Mucosa of descending colon (tissue), 3 donors: ENCODE measurements at places on chromosomes 6 and 20.

- DNase-seq, result no peak
These were observed 195.1 kb upstream of the CITED2 start for GRCh38 chr6:139569566-139569965.

DNA sequence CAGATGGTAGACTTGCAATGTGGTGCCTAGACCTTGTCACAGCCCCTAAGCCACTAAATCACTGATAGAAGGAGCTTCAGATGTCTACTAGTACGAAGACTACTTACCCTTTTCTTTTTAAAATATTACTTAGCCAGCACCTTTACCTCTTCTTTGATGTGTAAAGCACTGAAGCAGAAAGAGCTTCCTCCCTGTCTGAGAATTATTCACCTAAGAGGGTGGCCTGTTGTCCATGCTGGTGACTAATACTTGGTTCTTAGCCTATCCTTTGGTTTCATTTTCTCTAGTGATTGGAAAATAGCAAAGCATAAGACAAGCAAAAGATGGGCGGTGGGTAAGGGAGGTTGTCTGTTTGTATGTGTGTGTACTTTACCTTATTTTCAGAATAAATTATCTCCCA, 794.6 kb downstream of the TFAP2A start:
- no peak for DNase-seq

GRCh38 chr20:15740046-15740775, 833.0 kb downstream of the KIF16B start:
- no peak for DNase-seq

DNA sequence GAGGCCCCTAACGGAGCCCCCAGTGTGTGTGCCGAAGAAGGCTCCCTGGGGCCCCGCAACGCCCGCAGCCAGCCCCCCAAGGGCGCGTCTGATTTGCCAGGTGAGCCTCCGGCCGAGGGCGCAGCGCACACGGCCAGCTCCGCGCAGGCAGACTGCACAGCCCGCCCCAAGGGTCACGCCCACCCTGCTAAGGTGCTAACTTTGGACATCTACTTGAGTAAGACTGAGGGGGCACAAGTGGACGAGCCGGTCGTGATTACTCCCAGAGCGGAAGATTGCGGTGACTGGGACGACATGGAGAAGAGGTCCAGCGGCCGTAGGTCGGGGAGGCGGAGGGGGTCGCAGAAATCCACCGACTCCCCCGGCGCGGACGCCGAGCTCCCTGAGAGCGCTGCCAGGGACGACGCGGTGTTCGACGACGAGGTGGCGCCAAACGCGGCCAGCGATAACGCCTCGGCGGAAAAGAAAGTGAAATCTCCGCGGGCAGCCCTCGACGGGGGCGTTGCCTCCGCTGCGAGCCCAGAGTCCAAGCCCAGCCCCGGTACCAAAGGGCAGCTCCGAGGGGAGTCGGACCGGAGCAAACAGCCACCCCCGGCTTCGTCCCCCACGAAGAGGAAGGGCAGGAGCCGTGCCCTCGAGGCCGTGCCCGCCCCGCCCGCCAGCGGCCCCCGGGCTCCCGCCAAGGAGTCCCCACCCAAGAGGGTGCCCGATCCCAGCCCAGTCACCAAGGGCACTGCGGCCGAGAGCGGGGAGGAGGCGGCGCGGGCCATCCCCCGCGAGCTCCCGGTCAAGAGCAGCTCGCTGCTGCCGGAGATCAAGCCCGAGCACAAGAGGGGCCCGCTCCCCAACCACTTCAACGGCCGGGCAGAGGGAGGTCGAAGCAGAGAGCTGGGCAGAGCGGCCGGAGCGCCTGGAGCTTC, 117.0 kb downstream of the RTN4IP1 start:
- peak; percentile 94 for DNase-seq

GRCh38 chr6:72720464-72720863, 98.6 kb downstream of the KCNQ5 start:
- no peak for DNase-seq

DNA sequence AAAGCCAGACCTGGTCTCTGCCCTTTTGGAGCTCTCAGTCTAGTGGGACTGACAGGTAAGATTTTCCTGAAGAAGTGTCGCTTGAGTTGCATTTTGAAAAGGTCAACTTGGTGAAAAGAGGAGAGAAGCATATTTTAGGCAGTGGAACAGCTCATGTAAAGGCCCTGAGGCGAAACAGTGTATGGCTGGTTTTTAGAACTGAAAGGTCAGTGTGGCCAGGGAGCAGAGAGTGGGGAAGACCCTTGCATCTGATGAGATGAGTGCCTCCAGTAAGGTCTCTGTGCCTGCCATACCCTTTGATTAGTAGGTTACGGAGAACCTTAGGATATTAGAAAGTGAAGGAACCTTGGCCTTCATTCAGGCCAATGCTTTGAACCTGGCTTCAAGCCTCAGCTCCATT, 55.9 kb upstream of the SAYSD1 start:
- DNase-seq, result no peak

GRCh38 chr6:105501246-105501645, 98.4 kb upstream of the PREP start:
- no peak for DNase-seq

- DNase-seq, result no peak
These were observed 1.7 kb upstream of the TFAP2C start for GRCh38 chr20:56627122-56628014.

GRCh38 chr6:89951574-89952104, 57.4 kb downstream of the GJA10 start:
- no peak for DNase-seq

GRCh38 chr6:106643061-106643460, 13.7 kb downstream of the QRSL1 start:
- DNase-seq, result no peak

DNA sequence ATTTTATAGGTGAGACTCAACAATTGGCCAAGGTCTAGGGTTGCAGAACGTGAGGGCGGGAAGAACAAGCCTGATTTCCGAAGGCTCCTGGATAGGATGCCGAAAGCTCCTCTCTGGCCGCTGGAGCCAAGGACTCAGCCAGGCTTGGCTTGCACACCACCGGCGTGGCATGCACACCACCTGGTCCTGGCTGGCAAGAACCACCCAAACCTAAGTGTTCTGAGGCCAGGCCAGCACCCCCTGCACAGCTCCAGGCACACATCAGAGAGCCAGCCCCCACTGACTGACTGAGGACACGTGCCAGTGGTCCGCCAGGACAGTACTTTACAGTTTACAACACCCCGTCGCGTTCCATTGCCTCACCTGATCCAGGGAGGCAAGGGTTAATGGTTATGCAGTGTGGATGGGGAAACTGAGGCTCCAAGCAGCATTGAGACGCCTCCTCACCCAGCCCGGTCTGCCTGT, 414 bp downstream of the TGM2 start:
- DNase-seq, result no peak

DNA sequence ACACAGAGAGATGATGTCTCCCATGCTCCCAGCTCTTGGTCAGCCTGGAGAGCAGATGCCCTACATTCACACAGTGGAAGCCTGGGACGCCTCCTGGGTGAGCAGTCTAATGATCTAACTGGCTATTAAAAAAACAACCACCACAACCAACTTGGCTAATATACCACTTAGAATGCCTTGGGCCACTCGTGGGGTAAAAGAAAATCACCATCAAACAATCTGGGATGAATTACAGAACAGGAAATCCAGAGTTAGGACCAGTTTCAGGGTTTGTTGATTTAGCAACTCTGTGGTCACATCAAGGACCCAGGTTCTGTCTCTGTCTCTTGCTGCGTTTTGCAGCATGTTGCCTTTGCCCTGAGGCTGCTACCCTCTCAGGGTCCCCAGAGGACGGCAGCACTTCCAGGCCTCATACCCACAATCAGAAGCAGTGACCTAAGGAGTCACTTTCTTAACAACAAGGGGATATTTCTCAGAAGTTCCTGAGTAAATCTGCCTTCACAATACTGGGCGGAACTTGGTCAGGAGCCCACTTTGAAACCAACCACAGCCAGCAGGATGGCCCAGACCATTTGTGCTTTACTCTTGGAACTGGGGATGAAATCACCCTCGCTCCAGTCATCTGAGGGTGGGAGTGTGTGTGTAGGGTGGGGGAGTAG, 118.7 kb downstream of the CLIC5 start:
- no peak for DNase-seq
